ENCODE measurements at places on chromosomes 3 and 15. TPM values are rescaled to one million over a fixed set of nuclear protein-coding genes. Genes with fewer than 3 reads are reported as not detected.
A peak's percentile ranks its signal among the peaks of the same experiment; 100 is the strongest.

GRCh38 chr3:64552160-64552559 lies 135.6 kb downstream of the ADAMTS9 start:
- no peaks in the 10 kb centered on the region for H3K27me3 ChIP-seq
- H3K4me1 ChIP-seq = peaks cover 3% of the 10 kb centered on the region
- H3K4me3 ChIP-seq = no peak overlapping the region
- peaks cover 8% of the 10 kb centered on the region for H3K36me3 ChIP-seq
- DNase-seq = no peak

GRCh38 chr15:75454471-75455378 lies 3.2 kb upstream of the SIN3A start:
- H3K4me1 ChIP-seq = peaks cover 7% of the 10 kb centered on the region
- H3K4me3 ChIP-seq = peak overlapping the region; percentile 96
- peak overlapping the region; percentile 99 for H3K27ac ChIP-seq
- H3K36me3 ChIP-seq = no peaks in the 10 kb centered on the region
- H3K27me3 ChIP-seq = no peaks in the 10 kb centered on the region

DNA sequence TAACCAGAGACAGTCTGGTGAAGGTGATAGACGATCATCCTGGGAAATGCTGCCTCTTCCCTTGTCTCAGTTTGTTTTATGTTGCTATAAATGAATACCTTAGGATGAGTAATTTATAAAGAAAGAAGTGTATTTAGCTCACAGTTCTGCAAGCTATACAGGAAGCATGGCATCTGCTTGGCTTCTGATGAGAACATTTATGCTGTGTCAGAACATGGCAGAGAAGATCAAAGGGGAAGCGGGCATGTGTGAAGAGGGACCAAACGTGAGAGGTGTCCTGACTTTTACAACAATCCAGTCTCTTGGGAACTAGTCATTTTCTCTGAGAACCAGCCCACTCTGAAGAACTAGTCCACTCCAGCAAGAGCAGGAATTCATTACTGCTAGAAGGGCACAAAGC lies 9.6 kb downstream of the CMC1 start:
- H3K27me3 ChIP-seq = no peaks in the 10 kb centered on the region
- DNase-seq = no peak
- no peak overlapping the region for H3K27ac ChIP-seq
- H3K4me3 ChIP-seq = no peak overlapping the region

DNA sequence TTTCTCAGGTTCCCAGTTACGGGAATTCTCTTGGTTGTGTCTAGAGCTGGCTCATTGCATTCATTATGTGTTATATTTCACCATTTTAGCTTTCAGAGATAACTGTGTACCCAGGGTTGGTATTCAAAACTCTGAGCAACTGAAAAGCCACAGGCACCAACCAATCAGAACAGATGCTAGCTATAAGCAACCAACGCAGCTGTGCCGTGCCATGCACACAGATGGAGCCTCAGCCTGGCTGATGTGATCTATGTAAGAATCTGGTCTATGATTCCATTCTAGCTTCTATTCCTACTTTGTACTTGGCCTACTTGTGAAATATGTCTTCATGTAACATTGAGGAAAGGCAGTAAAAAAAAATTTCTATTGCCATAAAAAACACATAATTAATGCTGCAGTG lies 95.0 kb upstream of the CCDC80 start:
- no peak for DNase-seq
- no peak overlapping the region for H3K4me3 ChIP-seq
- H3K27me3 ChIP-seq = no peaks in the 10 kb centered on the region
- H3K36me3 ChIP-seq = no peaks in the 10 kb centered on the region
- no peak overlapping the region for H3K27ac ChIP-seq

GRCh38 chr3:95418251-95418650 lies 1355.4 kb downstream of the NSUN3 start:
- no peaks in the 10 kb centered on the region for H3K27me3 ChIP-seq
- no peak overlapping the region for H3K27ac ChIP-seq
- no peaks in the 10 kb centered on the region for H3K4me1 ChIP-seq
- H3K36me3 ChIP-seq = no peaks in the 10 kb centered on the region

GRCh38 chr15:42608110-42608531 lies 32.7 kb downstream of the STARD9 start:
- no peaks in the 10 kb centered on the region for H3K36me3 ChIP-seq
- no peaks in the 10 kb centered on the region for H3K27me3 ChIP-seq
- H3K4me3 ChIP-seq = no peak overlapping the region
- H3K27ac ChIP-seq = no peak overlapping the region
- DNase-seq = no peak

GRCh38 chr3:42539871-42540714 lies 37.6 kb downstream of the VIPR1 start:
- H3K36me3 ChIP-seq = no peaks in the 10 kb centered on the region
- no peak overlapping the region for H3K27ac ChIP-seq
- DNase-seq = no peak
- no peaks in the 10 kb centered on the region for H3K27me3 ChIP-seq

DNA sequence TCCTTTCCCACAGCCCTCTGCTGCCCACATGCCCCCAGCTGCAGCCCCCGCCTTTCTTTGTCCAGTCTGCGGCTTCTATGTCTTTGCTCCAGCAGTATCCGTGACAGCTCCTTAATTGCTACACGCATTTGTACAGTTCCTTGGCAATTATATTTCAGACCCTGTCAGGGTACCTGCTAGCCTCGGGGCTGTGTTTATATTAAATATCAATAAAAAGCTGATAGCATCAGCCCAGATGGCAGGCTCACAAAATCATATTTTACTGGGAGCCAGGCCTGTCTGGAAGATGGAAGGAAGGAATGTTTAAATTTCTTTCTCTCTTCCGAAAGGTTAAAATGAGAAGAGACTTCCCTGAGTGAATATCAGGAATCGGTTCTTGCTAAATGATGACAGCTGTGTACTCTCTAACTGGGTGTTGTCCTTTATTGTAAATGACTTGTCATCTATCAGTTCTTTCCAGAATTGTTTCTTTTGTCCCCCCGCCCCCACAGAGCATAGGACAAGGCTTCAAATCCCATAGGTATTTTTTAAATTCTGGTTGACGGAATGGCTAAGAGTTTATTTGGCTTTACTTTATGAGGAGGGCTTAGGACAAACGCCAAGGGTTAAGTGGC lies 378.1 kb downstream of the LRTM1 start:
- H3K4me1 ChIP-seq = no peaks in the 10 kb centered on the region
- no peak overlapping the region for H3K27ac ChIP-seq
- DNase-seq = no peak
- H3K36me3 ChIP-seq = no peaks in the 10 kb centered on the region
- H3K27me3 ChIP-seq = no peaks in the 10 kb centered on the region

- no peaks in the 10 kb centered on the region for H3K4me1 ChIP-seq
- H3K27me3 ChIP-seq = no peaks in the 10 kb centered on the region
- DNase-seq = no peak
- no peak overlapping the region for H3K4me3 ChIP-seq
Observed at GRCh38 chr3:151827816-151828215, 13.9 kb downstream of the AADAC start.

The PGBD4 gene
- 1.0 TPM for polyA plus RNA-seq

The MNS1 gene
- 1.3 TPM for polyA plus RNA-seq

The TUSC2 gene
- 100 TPM for polyA plus RNA-seq

The CNTN4 gene
- 0.68 TPM for polyA plus RNA-seq

The KIF7 gene
- polyA plus RNA-seq = 0.32 TPM

The COLQ gene
- 12.3 TPM for polyA plus RNA-seq

All from psoas muscle (tissue), 8 donors.